Psoas muscle (tissue), 8 donors: ENCODE measurements at places on chromosomes 2 and 18. TPM values are rescaled to one million over a fixed set of nuclear protein-coding genes. Genes with fewer than 3 reads are reported as not detected.

GALR1 gene
- 0.02 TPM for total RNA-seq

DSG4 gene
- total RNA-seq = not detected

GRCh38 chr18:45621061-45621511 is 5.8 kb downstream of the SLC14A2 start:
- DNase-seq = no peak

DNA sequence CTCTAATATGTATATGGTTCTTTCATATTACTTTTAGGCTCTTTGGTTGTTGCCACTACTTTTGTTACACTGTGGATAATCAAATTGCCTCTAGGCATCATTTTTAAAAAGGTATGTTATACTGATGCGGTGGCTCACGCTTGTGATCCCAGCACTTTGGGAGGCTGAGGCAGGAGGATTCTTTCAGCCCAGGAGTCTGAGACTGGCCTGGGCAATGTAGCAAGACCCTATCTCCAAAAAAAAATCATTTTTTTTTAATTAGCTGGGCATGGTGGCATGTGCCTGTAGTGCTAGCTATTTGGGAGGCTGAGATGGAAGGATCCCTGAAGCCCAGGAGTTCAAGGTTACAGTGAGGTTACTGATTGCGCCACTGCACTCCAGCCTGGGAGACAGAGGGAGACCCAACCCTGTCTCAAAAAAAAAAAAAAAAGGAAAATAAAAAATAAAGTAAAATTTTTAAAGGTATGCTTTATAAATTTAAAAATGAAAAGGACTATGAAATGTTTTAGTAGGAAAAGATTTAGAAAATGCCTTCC is 48.1 kb upstream of the DYNC2LI1 start:
- DNase-seq = no peak

DNA sequence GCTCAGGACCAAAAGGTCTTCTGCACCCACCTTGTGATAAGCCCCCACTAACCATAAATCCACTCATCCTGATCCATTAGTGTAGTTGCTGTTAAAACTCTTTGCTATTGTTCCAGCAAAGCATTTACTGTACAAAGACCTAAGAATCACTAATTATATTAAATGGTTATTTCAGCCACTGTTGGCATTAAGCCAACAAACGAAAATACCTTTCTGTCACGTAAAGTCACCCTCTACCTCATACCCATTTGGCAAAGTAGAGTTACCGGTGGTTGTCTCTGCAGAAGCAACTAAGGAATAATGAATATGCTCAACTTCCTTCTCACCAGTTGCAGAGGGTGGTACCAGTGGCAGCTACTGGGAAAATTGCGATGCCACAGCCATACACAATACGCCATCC is 224.5 kb downstream of the SP3 start:
- DNase-seq = no peak

- no peak for DNase-seq
Observed at GRCh38 chr2:35831385-35831784, 524.2 kb upstream of the CRIM1 start.

DNA sequence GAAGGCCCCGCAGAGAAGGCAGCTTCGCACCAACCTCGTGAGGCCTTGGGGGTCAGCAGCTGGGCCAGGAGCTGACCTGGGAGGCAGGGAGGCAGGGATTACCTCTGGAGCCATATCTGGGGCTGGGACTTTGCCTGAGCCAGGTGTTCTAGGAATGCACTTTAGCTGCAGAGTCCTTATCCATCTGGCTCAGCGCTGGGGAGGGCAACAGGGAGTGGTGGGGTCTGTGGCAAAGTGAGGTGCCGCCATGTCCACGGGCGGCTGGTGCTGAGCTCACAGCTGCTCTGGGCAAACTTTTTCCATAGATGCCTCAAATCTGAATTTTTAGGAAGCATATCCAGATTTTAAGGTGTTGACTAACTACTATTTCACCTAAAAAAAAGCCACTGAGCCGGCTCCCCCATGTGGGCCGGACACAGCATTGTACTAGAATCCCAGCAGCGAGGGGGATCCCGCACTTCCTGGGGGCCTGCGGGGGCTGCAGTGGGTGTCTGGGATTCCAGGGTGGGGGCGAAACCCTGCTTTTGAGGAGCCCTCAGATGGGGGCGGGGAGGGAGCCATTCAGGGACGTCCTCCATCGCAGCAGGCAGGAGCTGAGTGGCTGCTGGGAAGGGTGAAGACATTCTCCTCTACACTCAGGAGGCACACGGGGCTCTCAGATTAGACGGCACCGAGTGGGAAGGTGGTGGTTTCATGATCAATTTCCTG is 34.6 kb downstream of the RTP5 start:
- DNase-seq = no peak

- DNase-seq = no peak
Observed at GRCh38 chr18:3466045-3466444, 16.1 kb downstream of the TGIF1 start.

GRCh38 chr18:48918660-48919456 is 31.9 kb downstream of the SMAD7 start:
- no peak for DNase-seq

ZC3H8 gene
- 15.2 TPM for total RNA-seq

EMILIN2 gene
- 2.8 TPM for total RNA-seq

DNA sequence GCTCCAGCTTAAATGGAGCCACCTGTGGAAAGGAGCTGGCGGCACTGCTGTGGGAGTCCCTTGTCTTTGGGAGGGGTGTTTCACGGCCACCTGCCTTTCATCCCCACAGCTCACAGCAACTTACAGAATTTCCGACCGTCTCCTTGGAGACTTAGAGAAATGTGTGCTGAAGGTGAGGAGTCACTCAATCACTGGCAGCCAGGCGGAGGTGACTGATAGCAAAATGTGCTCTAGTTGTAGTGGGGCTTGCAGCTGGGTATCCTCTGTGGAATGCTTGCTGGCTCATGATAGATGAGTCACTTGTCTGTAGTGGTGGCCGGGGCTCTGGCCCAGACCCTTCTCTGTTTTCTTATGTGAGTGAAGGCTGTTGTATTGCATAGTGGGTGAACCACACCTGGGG is 110.7 kb downstream of the SH3RF3 start:
- DNase-seq = no peak

DNA sequence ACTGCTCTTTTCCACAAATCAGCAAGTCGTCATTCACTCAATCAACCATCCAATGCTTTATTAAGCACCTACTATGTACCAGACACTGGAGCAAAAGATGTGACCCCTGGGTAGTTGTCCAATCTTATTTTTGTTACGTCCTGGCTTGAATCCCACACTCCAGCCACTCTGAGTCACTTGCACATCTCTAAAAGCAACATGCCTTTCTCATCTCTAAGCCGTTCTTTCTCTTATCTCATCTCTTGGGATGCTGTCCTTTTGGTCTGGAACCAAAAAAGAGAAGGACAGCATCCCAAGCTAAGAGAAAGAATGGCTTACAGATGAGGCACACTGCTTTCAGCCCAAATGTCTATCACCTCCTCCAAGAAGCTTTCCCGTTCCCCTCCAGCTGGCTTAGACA is 58.8 kb downstream of the RNF152 start:
- DNase-seq = no peak

DNA sequence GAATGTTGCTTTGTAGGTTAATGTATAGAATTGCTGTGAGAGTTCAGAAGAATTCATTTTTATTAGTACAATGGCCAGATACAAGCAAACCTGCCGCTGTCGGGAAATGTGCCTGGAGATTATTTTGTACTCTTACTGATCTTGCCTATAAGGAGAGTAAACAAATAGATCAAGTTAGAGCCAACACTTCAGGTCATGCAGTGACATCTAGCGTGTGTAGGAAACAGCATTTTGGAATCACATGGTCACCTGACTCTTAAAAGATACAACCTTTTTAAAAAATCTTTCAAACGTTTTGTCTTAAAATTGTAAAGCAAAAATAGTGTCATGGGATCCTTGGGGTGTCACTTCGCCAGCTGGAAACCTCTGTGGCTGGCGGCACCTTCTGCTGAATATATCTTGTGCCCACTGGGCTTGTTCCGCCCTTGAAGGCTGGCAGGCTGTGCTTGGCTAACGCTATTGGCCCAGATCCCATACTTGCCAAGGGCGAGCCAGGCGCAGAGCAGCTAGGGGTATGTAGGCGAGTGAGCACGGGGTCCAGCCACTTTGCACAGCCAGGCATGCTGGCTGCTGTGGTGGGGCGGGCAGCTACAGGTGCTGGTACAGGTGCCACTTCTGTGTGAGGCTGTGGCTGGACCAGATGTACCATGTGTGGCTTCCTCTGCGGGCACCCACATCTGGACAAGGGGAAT is 19.5 kb upstream of the RPRM start:
- DNase-seq = no peak

TMEM18 gene
- total RNA-seq = 13.7 TPM

DNA sequence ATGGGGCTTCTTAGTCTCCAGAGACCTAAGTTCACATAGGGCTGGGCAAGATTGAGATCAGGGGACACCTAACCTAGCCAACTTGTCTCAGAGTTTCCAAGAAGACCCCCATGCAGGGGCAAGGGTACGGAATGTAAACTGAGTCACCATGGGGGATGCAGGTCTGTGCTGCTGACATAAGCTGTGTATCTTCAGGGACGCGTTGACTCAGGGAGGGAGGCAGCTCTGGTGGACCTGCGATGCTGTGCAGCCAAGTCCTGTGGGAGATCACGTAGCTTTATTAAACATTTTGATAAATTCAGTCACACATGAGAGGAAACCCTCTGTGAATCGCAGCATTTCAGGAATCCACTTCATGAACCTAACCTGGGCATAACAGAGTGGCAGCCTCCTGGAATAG is 216.0 kb downstream of the ANKRD30B start:
- DNase-seq = no peak

ANKRD62 gene
- not detected for total RNA-seq

- DNase-seq = peak; percentile 15
Observed at GRCh38 chr2:66587216-66587615, 152.3 kb downstream of the MEIS1 start.

- DNase-seq = peak; percentile 48
Observed at GRCh38 chr2:112623913-112624777, 21.6 kb upstream of the SLC20A1 start.

DNA sequence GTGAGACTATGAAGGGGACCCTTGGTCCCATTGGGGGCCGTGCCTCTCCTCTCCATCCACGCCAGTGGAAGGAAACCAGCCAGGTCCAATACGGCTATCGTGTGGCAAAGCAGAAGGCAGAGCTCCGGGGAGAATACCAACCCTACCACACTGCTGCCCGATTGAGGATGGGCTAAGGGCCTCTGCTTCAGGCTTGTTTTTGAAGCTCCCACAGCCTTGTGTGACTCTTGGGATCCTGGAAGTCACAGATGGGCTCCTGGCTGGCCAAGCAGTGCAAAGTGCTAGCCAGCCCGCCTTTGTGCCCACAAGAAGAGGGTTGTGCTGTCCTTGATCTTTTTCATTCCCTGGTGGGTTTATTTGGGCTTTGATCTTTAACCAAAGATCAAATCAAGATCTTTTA is 70.6 kb upstream of the ID2 start:
- no peak for DNase-seq

BOLL gene
- 3.3 TPM for total RNA-seq

DNA sequence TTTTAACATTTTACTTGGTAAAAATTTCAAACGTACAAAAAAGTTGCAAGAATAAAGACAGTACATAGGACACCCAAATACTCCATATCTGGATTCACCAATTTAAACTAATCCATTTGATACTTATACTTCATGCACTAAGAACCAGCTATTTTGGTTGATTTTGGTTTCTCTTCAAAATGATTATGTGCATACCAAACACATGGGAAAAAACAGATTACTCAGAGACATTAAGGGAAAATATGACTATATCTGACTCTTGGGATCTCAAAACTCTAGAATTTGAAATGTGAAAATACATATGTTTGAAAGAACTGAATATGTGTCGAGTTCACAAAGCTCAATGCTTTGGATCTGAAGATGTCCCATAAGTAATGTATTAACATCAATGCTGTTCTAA is 15.5 kb upstream of the MALL start:
- no peak for DNase-seq

OTX1 gene
- total RNA-seq = not detected

DNA sequence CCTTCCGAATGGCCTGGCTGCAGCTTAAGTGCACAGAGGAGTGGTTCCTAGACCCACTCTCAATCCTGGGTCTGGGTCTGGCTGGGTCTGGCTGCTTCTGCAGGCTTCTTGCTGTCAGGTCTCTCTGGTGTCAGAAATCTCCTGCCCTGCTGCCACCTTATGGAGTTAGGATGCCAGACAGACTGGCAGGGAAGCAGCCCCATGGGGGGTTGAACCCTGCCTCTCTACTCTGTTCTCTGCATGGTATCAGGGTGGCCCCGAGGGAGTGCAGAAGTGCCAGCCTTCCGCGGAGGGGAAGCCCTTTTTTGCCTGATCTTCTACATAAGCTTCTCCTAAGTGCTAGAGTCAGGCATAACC is 89.4 kb downstream of the ZCCHC2 start:
- DNase-seq = no peak

MGAT4A gene
- 7.0 TPM for total RNA-seq

- DNase-seq = no peak
Observed at GRCh38 chr2:145161656-145162055, 641.7 kb upstream of the ZEB2 start.

DNA sequence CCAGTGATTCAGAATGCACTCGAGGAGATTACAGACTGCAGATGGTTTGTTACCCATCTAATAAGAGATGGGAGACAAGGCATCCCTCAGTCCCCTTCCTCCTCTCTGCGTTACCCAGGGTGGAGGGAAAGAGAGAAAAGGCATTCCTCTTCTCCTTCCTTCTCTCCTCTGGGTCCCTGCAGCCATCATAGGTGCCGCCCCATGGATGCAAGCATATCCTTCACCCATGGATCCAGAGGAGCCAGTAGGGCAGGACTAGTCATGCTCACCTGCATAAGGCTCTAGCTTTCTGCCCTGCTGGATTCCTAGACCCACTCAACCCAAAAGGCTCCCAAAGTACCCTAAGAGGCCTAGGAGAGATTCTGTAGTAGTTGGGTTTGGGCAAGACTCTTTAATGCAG is 20.4 kb downstream of the CMPK2 start:
- DNase-seq = no peak

DLX2 gene
- total RNA-seq = not detected
